Hematopoietic multipotent progenitor cell treated with erythropoietin and hydrocortisone succinate and interleukin-3 and kit ligand, for 4 days (in vitro differentiated cells): ENCODE measurements at places on chromosomes 5 and 9.

DNA sequence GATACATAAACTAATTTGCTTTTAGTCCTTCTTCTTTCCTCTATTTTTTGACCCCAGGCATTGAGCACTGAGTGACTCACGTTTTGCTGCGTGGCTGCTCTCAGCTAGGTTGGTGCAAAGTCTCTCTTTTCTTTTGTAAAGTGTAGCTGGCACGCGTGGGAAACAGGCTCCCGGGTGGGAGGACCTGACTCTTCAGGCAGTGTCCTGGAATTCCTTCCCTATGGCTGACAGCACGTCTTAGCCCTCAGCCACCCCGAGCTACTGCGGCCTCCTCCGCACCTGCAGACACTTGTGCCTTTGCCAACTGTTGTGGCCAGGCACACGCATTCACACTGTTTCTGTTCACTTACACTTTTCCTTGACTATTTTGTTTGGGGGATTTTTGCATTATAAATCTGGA, 877 bp upstream of the SCGB3A1 start:
- DNase-seq: no peak

DNA sequence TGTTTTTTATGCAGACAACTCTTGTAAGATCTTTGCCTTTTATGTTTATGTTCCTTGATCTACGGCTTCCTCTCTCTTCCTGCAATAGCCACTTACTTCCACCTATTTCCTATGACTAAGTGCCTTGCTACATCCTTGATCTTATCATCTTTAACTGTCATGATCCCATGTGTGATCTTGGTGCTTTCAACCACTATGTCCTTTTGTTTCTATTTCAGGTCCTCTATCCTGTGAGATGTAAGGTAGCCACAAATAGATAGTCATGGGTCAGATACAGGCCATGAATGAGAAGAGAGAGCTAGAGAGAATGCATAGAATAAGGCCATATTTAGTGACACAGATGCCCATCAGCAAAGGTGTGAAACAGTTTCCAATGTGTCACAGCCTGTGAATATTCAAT, 243.6 kb upstream of the HAPLN1 start:
- DNase-seq: peak; percentile 41

DNA sequence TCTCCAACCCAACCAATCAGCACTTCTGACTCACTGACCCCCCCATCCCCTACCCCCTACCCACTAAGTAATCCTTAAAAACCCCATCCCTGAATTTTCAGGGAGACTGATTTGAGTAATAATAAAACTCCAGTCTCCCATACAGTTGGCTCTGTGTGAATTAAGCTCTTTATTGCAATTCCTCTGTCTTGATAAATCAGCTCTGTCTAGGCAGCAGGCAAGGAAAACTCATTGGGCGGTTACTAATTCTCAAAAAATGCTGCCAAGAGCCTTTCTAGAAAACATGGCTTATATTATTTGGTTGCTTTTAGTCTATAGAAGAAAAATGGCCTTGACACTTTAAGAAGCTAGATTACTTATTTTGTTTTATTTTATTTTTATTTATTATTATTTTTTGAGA, 131.7 kb downstream of the SUSD1 start:
- no peak for DNase-seq

DNA sequence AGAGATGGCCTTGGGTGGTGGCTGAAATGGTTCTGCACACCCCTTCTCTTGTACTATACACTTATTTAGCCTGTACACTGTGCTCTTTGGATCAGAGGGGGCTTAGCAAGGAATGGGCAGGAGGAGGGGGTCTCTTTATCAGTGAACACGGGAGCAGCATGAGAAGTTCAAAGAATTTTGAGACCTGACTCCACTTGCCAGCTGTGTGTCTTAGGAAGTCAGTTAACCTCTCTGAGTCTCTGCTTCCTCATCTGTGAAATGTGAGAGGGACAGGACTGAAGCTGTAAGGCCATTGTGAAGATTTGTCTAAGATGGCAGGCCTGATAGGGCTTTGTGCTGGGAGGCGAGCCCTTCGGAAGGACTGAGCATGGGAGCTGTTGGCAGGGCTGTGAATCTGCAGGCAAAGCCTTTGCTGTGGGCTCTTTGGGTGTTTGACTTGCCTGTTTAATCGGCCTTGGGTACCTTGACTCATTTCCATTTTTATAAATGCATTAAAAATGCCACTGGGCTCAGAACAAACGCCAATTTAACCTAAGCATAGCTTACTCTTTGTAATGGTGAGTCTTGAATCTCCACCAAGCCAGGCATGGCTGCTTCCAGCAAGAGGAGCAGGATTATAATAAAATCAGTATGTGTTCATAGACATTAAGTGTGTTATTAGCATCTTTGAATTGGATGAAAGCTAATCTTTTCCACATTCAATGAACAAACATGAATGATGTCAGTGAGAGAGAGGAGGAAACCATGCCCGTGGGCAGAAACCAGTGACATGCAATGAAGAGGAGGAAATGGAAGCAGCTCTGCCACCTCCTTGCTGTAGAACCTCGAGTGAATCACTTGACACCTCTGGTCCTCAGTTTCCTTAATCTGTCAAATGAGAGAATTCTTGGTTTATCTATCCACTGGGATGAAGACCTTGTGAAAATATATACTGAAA, 89.4 kb downstream of the MACROH2A1 start:
- peak; percentile 37 for DNase-seq

- DNase-seq: no peak
Measured at GRCh38 chr5:128881502-128882018, 83.7 kb upstream of the SLC27A6 start.

GRCh38 chr5:120124961-120125360, 339.1 kb upstream of the PRR16 start:
- DNase-seq: no peak

- no peak for DNase-seq
Measured at GRCh38 chr5:138243794-138244193, 30.6 kb downstream of the GFRA3 start.

DNA sequence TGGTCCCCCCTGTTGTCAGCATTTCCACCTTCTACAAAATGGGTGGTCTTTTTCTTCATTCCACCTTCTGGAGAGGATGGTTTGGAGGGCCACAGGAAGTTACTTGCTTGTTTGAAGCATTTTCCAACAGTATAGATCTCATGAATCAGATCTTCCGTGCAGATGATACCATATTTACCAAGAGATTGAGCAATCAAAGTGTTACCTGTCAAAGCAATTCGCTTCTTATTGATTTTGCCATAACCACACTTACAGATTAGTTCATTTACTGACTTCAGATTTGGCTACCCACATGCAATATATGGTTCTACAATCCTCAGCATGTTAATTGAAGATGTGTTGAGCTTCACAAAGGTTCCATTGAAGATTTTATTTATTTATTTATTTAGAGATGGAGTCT, 14.0 kb upstream of the TEX48 start:
- DNase-seq: no peak

DNA sequence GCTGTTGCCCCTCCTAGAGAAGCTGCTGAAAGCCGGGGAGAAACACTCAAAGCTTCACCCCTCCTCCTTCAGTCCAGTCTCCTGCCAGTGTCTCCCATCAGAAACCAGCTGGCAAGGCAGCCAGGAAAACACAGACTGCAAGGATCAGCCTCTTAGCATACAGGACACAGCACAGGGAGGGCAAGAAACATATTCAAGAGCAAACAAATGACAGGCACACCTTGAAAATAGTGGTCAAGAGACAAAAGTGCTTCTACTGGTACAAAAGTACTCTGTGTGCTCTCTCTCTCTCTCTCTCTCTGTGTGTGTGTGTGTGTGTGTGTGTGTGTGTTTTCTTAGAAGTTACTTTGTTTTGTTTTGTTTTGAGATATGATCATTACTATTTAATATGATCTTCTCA, 227.2 kb downstream of the RAB3C start:
- no peak for DNase-seq

GRCh38 chr5:66694036-66694435, 97.8 kb downstream of the MAST4 start:
- DNase-seq: no peak

GRCh38 chr9:105643795-105644194, 18.5 kb upstream of the TAL2 start:
- DNase-seq: no peak
